Uterus (tissue), 4 donors: ENCODE measurements at places on chromosomes 4 and X. TPM values are rescaled to one million over a fixed set of nuclear protein-coding genes. Genes with fewer than 3 reads are reported as not detected.
A peak's percentile ranks its signal among the peaks of the same experiment; 100 is the strongest.

- no peaks in the 10 kb centered on the region for H3K36me3 ChIP-seq
- H3K27ac ChIP-seq: no peak overlapping the region
- DNase-seq: no peak
- H3K4me1 ChIP-seq: no peaks in the 10 kb centered on the region
- no peak overlapping the region for H3K4me3 ChIP-seq
- no peaks in the 10 kb centered on the region for H3K27me3 ChIP-seq
Observed at GRCh38 chrX:52577464-52578173, 60.8 kb upstream of the XAGE1B start.

- H3K36me3 ChIP-seq: no peaks in the 10 kb centered on the region
- DNase-seq: no peak
- no peak overlapping the region for H3K4me3 ChIP-seq
Observed at GRCh38 chr4:39279416-39279815, 86.7 kb downstream of the RFC1 start.

- H3K4me3 ChIP-seq: no peak overlapping the region
- DNase-seq: no peak
- no peaks in the 10 kb centered on the region for H3K36me3 ChIP-seq
- H3K27me3 ChIP-seq: no peaks in the 10 kb centered on the region
Observed at GRCh38 chrX:37302569-37302968, 46.6 kb upstream of the PRRG1 start.

- DNase-seq: no peak
- H3K4me1 ChIP-seq: no peaks in the 10 kb centered on the region
- H3K36me3 ChIP-seq: no peaks in the 10 kb centered on the region
- no peak overlapping the region for H3K27ac ChIP-seq
Observed at GRCh38 chr4:95572304-95572991, 23.7 kb upstream of the UNC5C start.

- no peaks in the 10 kb centered on the region for H3K4me1 ChIP-seq
- H3K27me3 ChIP-seq: no peaks in the 10 kb centered on the region
- DNase-seq: no peak
Observed at GRCh38 chrX:287670-288069, 6.5 kb downstream of the PLCXD1 start.

GRCh38 chrX:9677098-9677739 is 88.4 kb downstream of the GPR143 start:
- DNase-seq: peak; percentile 29
- no peaks in the 10 kb centered on the region for H3K4me1 ChIP-seq
- H3K4me3 ChIP-seq: no peak overlapping the region

DNA sequence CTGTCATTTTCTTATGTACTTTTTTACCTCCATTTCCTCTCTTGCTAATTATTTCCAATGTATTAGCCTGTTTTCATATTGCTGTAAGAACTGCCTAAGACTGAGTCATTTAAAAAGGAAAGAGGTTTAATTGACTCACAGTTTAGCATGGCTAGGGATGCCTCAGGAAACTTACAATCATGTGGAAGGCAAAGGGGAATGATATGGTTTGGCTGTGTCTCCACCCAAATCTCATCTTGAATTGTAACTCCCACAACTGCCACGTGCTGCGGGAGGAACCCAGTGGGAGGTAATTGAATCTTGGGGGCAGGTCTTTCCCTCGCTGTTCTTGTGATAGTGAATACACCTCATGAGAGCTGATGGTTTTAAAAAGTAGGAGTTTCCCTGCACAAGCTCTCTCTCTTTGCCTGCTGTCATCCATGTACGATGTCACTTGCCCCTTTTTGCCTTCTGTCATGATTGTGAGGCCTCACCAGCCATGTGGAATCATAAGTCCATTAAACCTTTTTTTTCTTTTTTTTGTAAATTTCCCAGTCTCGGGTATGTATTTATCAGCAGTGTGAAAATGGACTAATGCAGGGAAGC is 870.0 kb upstream of the INTU start:
- H3K4me1 ChIP-seq: no peaks in the 10 kb centered on the region
- no peaks in the 10 kb centered on the region for H3K36me3 ChIP-seq
- no peaks in the 10 kb centered on the region for H3K27me3 ChIP-seq
- DNase-seq: no peak

- H3K4me1 ChIP-seq: no peaks in the 10 kb centered on the region
- no peak overlapping the region for H3K4me3 ChIP-seq
- no peak overlapping the region for H3K27ac ChIP-seq
- DNase-seq: no peak
- no peaks in the 10 kb centered on the region for H3K27me3 ChIP-seq
- no peaks in the 10 kb centered on the region for H3K36me3 ChIP-seq
Observed at GRCh38 chr4:155552180-155552579, 114.5 kb upstream of the GUCY1A1 start.

DNA sequence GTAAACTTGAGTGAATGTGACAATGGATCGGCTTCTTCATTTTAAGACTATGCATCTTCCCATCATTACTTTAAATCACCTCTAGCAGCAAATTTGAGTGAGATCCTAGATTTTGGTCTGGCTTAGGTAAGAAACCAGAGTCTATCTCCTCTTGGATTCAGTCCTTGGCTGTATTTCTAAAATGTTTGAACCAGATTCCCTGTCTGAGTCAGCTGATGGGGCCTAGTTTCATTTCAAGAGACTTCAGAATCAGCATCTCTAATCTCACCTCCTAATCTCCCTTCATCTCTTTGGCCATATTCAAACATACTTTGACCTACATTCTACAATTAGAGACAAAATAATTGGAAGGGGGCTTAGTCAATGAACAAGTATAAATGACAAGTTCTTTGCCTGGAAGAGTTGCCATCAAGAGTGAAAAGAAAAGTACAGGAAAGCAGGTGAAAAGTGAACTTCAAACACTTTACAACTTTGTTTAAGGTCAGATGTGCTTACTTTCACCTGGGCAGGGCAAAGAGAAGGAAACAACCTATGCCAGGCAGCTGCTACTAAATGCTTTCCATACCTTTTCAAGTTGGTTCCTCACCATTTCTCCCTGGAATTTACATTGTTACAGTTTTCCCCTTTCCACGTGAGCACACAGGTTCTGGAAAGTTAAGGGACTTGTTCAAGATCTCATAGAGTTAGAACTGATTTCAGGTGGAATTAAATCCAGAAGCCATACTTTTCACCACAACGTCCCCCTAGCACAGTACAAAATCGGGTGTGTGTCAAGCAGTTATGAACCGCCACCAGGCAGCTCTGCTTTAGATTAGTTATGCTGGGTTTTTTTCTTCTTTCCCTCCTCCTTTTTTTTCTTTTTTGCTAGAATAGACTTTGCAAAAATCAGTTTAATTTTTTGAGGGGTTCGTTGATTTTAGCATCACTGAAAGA is 30.7 kb upstream of the PITX2 start:
- no peak for DNase-seq
- H3K27me3 ChIP-seq: no peaks in the 10 kb centered on the region
- H3K4me1 ChIP-seq: no peaks in the 10 kb centered on the region
- no peak overlapping the region for H3K4me3 ChIP-seq

GRCh38 chr4:168387091-168387490 is 68.5 kb upstream of the DDX60 start:
- DNase-seq: no peak
- no peaks in the 10 kb centered on the region for H3K4me1 ChIP-seq
- H3K27me3 ChIP-seq: no peaks in the 10 kb centered on the region
- no peak overlapping the region for H3K4me3 ChIP-seq
- H3K27ac ChIP-seq: no peak overlapping the region

- H3K4me1 ChIP-seq: no peaks in the 10 kb centered on the region
- no peaks in the 10 kb centered on the region for H3K27me3 ChIP-seq
- H3K27ac ChIP-seq: no peak overlapping the region
- no peaks in the 10 kb centered on the region for H3K36me3 ChIP-seq
Observed at GRCh38 chr4:123356921-123357320, 39.7 kb upstream of the SPRY1 start.

DNA sequence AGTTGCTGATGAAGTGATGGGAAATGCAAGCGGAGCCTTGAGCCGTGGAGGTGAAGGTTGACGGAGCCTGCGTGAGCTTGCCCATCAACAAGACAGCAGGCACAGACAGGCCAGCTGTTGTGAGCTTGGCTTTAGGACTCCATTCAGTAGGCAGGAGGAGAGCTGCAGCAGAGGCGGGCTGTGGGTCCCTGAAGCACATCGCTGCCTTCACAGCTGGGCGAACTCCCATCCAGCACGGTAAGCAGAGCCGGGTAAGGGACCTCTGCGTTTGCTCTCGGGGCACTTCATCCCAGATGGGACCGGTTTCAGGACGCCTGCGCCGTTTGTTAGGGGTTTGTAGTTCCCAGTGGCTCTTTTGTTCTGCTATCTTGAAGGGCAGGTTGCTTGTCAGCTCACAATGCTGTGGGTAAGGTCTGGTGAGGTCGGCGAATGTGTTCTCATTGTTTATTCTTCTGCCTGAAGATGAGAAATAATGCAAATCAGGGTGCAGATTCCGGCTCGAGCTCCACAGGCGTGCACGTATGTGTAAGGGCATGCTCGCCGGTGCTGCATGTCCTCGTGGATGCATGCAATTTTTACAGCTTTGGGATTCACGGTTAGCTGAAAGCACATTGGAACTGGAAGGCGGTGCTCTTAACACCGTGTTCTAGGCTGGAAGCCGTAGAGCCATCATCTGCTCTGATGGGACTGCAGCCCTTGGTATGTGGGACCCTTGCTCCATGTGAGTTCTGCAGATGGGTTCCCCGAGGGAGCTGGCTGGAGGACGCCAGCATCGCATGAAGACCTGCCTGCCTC is 54.6 kb upstream of the CLDN34 start:
- no peaks in the 10 kb centered on the region for H3K36me3 ChIP-seq
- H3K27ac ChIP-seq: no peak overlapping the region
- DNase-seq: no peak
- no peak overlapping the region for H3K4me3 ChIP-seq

GRCh38 chrX:19670321-19670750 is 155.0 kb upstream of the MAP3K15 start:
- H3K27ac ChIP-seq: no peak overlapping the region
- H3K4me3 ChIP-seq: no peak overlapping the region
- DNase-seq: peak; percentile 26
- H3K4me1 ChIP-seq: no peaks in the 10 kb centered on the region

DNA sequence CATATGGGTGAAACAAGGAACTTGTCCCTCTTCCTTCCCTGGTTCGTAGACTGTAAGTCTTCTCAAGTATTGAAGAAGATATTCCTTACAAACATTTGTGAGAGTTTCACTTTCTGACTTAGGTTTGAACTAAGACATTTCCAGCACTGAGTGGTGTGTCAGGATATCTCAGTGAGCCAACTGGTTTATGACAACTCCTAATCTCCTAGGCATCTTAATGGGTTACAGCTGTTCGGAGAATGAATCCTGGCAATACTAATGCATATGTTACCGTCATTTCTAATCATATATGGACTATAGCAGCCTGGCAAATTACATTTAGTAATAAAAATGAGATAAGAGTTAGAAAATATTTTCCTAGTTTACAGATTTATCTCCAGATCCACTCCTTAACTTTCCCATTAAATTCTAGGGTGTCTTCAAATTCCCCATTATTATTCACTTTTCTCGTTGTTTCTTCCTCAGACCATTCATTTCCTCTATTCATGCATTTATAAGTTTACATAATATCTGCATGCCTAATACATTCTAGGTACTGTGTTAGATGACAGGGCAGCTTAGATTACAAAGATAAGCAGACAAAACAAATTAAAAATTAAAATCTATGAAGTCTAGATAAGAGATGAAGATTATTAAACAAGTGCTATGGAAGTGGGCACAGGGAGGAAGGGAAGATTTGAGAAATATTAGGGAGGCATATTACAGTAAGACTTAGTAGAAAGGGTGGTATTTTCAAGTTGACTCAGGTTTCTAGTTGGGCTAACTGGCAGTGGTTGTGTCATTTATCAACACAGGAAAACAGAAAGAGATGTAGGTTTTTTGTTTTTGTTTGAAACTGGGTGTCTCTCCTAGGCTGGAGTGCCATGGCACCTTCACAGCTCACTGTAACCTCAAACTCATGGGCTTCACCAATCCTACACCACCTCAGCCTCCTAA is 173.9 kb downstream of the WDFY3 start:
- no peaks in the 10 kb centered on the region for H3K27me3 ChIP-seq
- no peak overlapping the region for H3K27ac ChIP-seq
- H3K36me3 ChIP-seq: no peaks in the 10 kb centered on the region
- DNase-seq: no peak
- H3K4me1 ChIP-seq: no peaks in the 10 kb centered on the region

DNA sequence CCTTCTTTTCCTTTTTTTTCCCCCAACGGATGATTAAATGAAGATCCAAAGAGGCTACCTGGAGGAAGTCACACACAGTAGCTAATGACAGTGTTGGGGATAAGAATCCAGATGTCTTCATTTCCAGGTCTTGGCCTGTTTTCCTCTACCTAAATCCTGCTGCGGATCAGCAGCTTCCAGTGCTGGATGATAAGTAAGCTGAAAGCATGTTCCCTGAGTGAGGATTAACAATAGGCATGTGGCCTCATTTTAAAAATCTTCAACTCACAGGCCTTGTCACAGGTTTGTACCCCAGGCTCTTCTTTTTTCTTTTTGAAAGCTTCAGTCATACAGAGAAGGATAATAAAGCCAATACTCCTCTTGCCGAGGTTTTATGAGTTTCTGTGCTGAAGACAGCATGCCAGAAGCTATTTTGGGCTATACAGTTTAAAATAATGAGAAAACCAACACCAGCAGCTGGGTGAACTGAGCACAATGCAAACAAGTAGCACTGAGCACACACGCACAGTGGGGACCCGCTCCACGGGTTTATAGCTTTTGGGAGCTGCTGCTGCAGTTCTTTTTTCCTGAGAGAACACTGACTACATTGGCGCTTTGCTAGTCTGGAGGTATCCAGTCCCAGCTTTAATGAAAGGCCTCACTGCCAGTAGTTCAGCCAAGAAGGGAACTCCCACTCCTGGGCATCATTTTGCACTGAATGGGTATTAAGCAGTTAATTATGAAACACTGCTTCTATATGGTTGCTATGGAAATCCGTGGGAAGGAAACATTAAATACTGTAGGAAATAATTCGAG is 184.2 kb upstream of the CTSO start:
- no peak for DNase-seq
- no peaks in the 10 kb centered on the region for H3K4me1 ChIP-seq
- no peaks in the 10 kb centered on the region for H3K27me3 ChIP-seq
- no peak overlapping the region for H3K4me3 ChIP-seq

- no peak overlapping the region for H3K27ac ChIP-seq
- H3K4me1 ChIP-seq: no peaks in the 10 kb centered on the region
- no peaks in the 10 kb centered on the region for H3K36me3 ChIP-seq
Observed at GRCh38 chr4:46196086-46196485, 72.2 kb upstream of the GABRG1 start.

GRCh38 chrX:27251369-27251768 is 211.8 kb downstream of the PPP4R3C start:
- no peak overlapping the region for H3K4me3 ChIP-seq
- H3K36me3 ChIP-seq: no peaks in the 10 kb centered on the region
- H3K4me1 ChIP-seq: no peaks in the 10 kb centered on the region
- H3K27ac ChIP-seq: no peak overlapping the region
- DNase-seq: no peak

GRCh38 chr4:35106091-35106734 is 1138.1 kb downstream of the ARAP2 start:
- no peak for DNase-seq
- H3K4me1 ChIP-seq: no peaks in the 10 kb centered on the region
- no peaks in the 10 kb centered on the region for H3K36me3 ChIP-seq
- no peak overlapping the region for H3K27ac ChIP-seq
- H3K4me3 ChIP-seq: no peak overlapping the region

Gene ANKRD50
- 11.5 TPM for total RNA-seq

Gene EOLA2
- 2.3 TPM for total RNA-seq

Gene CFP
- total RNA-seq: 2.0 TPM

Gene HS3ST1
- 5.0 TPM for total RNA-seq

Gene ALAS2
- total RNA-seq: 23.0 TPM

Gene PSAPL1
- not detected for total RNA-seq

Gene BRS3
- total RNA-seq: 1.0 TPM

Gene CENPVL3
- total RNA-seq: 0.21 TPM
